HEK293T (cell line): ENCODE measurements at places on chromosomes 7 and 10.

DNA sequence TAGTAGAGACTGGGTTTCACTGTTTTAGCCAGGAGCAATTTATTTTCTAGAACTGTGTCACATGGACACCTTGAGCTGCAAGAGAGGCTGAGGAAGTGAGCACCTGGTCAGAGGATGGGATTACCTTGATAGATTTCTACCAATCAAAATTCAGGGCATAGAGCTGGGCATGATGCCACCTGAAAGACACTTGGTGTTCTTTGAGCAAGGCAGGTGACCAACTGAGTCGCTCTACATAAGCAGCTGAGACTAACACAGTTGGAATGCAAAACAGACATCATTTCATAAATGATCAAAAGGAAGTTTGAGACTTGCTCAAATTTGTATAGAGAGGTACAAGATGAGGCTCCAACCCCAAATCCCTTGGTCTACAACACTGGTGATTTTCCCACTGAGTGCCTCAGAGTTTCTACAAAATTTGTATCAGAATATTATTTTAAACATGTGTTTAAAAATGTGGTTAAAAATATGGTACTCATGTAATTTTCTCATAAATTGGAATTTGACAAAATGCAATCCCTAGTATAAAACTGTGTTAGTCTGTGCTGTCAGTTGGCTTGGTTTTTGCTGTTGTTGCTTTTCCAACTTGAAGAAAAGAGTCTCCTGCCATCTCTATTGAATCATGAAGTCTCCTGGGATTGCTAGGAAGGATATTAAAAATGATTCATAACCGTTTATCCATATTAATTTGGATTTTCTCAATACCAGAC, 156.4 kb upstream of the MDFIC start:
- DNase-seq: no peak

GRCh38 chr7:47563521-47563920, 18.4 kb downstream of the TNS3 start:
- no peak for DNase-seq

DNA sequence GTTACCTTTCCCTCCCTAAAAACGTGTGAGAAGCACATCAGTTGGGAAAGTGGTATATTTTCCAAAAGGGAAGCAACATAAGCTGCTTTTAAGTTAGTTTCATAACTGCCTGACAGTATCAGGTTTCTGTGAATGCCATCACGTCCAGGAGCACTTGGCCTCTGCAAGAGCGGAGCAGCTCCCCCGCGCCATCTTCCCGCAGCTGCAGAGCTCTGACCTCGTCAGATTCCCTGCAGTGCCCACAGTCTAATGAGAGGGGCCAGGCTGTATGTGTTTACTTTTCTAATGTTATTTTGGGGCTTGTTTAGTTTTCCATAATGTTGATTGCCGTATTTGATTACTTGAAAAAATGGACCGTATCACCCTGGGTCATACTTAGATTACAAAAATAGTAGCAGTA, 74.2 kb downstream of the MGMT start:
- DNase-seq: no peak

DNA sequence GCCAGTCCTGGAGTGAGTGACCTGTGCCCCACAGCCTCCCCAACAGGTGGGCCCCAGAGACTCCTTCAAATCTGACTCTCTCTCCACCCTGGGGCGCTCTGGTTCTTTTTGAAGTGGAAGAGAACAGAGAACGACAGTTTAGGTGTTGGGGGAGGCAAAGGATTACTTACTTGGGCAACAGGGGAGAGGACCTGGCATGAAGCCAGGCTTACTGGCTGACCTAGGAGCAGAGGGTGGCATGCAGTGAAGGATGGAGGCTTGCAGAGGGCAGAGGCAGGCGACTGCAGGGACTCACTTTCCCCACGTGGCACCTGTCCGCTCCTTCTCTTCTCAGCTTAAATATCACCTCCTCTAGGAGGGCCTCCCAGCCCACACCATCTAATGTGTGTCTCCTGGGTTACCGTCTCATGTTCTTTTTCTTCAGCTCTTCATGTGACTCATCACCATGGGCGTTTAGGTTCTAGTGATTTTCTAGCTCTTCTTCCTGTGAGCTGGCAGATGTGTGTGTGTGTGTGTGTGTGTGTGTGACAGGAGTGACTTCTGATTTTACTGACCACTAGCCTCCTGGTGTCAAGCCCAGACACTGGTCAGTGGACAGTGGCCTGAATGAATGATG, 15.5 kb downstream of the LZTS2 start:
- no peak for DNase-seq

DNA sequence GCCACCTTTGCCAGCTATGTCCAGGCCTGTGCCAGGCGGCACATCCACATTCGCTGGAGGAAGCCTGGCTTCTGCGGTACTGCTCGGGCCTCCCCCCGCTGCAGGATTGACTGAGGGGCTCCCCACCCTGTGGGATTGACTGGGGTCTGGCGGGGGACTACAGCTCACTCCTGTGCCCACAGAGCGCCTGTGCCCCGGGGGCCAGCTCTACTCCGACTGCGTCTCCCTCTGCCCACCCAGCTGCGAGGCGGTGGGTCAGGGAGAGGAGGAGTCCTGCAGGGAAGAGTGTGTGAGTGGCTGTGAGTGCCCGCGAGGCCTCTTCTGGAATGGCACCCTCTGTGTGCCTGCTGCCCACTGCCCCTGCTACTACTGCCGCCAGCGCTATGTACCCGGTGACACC, 6.7 kb upstream of the ZNF467 start:
- DNase-seq: no peak

DNA sequence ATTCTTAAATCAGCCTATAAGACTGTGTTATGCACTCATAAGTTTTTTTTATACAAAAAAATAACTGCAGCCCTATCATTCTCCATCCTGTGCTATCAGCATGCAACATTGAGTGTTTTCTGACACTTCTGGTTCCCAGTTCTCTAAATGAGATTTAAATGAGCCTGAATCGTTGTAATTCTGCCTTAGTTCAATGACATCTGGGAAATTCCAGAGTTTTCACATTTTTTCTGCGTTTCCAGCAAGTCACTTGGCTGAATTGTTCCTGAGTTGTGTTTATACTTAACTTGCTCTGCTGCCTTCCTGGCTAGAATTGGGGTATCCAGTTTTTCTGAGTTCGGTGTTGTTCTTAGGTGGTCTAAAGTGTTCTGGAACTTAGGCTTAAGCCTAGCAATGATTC, 636.1 kb upstream of the FZD8 start:
- no peak for DNase-seq

GRCh38 chr10:50501478-50501877, 122.3 kb downstream of the SGMS1 start:
- DNase-seq: no peak

DNA sequence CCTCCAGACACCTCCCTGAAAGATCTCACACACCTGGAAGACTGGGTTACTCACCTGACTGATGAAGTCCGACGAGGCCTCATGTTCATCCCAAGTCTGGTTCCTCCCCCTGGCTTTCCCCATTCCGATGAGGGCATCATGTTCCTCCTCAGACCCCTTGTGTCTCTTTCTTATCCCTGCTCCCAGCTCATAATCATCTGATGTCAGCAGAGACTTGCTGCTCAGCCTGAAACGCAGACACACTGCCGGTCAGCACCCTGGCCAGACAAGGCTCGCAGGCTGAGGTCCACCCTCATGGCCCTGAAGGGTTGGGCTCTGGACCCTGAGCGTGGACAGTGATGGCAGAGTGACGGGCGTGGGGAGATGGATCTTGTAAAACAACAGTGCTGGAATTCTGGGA, 64.3 kb downstream of the TNRC18 start:
- no peak for DNase-seq

GRCh38 chr7:12028508-12028907, 182.6 kb upstream of the TMEM106B start:
- DNase-seq: no peak

GRCh38 chr7:25664593-25664992, 436.3 kb upstream of the NPVF start:
- DNase-seq: no peak

- no peak for DNase-seq
These were observed 69.8 kb upstream of the GNA12 start for GRCh38 chr7:2913760-2914387.

DNA sequence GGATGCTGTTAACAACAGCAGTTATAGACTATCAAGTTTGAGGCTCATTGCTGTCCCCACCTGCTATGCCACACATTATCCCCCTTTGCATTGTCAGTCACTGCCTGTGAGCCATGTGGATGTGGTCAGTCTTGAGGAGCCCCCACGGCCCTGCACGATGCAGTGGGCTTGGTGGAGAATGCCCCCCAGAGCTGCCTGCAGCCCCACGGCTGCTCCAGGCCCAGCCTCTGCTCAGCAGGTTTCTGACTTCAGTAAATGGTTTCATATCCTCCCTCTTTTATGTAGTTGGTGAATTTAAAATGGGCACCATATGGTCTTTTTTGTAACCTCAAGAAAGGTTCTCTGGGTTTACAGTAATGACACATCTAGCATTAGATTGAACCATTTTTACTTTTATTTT, 164.1 kb downstream of the EBF3 start:
- DNase-seq: no peak

DNA sequence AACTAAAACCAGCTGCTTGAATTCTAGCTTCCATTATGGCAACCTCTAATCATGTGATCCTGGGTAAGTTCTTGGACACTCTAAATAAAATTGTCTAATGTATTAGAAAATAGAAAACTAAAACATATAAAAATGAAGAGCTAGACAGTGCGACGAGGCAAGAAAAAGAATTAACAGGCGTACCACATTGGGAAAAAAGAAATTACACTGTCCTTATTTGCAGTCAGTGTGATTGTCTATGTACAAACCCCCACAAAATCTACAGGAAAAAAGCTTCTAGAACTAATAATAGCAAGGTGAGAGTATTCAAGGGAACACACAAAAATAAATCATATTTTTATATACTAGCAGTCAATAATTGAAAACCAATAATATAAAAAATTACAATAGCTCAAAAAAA, 625.6 kb upstream of the MKI67 start:
- no peak for DNase-seq
